ENCODE measurements at places on chromosomes 1 and 21.

- DNase-seq, result no peak
Observed at GRCh38 chr1:9691691-9692090, 40.2 kb downstream of the PIK3CD start.

GRCh38 chr1:194043984-194044755 lies 857.8 kb upstream of the B3GALT2 start:
- DNase-seq, result no peak

GRCh38 chr1:51032936-51033335 lies 62.9 kb downstream of the CDKN2C start:
- DNase-seq, result no peak

DNA sequence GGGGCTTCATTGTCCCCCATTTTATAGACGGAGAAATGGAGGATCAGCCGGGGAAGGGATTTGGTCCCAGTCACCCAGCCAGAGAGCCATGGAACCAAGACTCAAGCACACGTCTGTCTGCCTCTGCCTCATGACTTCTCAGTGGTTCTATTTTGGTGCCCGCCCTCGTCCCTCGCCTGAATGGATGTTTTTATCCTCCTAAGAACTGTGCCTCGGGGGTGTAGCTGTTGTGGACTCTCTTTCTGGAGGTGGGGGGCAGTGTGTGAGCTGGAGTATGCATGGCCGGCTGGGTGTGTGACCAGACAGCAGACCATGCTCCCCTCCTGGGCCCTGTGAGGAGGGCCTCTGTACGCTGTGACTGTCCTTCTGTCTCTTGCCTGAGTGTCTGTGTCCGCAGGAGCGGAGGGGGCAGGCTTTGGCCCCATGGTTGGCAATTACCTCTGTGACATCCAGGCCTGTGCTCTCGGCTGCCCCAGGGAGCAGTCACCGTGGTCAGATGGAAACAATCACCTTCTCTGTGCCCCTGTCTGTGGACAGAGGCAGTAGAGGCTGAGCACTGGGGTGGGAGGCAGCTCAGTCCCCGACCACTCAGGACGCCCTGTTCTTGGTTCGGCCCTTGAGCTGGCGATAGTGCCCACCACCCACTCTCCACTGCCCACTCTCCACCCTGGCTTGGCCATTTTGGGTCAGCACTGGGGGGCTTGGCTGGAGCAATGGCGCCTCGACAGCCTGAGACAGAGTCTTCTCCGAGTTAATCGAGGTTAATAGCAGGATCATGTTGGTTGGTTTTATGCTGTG lies 20.4 kb downstream of the WNT4 start:
- no peak for DNase-seq

- DNase-seq, result peak; percentile 83
Observed at GRCh38 chr1:235075777-235076308, 52.8 kb downstream of the TOMM20 start.

- DNase-seq, result peak; percentile 88
Observed at GRCh38 chr21:44846485-44847260, 26.8 kb downstream of the PTTG1IP start.

- no peak for DNase-seq
Observed at GRCh38 chr21:38923429-38923828, 117.7 kb downstream of the ETS2 start.

DNA sequence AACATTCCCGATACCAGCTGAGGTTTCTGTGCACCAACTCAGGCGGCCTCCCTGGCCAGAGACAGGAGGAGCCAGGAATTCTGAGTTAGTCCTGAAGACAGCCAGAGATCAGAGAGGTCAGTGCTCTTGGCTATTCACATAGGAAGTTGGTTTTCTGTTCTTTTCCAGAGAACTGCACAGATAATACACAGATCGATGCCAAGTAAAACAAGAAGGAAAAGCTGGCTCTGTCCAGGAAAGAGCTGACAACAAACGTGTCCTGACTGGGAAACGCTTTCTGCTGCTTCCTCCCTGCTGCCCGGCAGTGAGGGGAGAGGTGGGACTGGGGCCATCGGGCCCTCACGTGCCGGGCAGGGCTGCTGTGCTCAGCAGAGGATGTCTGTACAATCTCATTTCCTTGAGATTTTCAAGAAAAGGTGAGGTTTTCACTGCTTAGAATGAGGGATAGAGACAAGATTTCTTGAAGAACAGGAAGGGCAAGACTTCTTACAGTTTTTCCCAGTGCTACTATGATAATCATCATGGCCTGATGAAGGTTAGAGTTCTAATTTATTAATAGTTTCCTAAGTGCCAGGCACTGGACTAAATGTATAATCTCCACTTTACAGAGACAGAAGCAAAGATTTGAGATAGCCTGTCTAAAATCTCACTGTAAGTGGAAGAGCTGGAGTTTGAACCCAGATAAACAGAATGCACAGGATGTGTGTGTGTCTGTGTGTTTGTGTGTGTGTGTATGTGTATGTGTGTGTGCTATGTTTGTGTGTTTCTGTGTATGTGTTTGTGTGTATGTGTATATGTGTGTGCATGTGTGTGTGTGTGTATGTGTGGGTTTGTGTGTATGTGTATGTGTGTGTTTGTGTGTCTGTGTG lies 211.0 kb upstream of the RAB4A start:
- no peak for DNase-seq

DNA sequence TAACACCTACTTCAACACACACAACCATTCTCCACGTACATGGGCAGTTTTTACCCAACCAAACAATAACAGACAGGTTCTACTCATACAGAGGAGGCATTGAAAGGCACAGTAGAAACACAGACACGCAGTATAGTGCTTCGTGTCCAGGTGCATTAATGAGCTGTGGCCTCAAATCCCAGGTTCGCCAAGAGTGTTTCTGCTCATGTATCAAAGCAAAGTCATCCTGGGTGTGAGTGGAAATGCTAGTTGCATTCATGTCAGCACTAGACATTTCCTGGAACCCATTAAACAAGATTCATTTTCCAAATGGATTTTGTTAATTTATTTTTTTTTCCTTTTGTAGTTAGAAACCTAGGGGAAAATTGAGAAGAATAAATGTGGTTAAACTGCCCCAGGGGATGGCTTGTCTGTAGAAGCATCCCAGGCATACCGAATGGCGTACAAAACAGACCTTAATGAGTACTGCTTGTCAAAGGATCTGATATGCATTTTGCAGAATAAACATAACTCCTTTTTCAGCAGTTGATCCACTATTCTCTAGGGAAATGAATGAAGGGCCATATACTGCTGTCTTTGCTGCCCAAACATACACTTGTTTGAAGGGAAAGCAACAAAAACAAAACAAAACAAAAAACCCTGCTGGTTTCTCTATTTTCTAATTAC lies 298.6 kb upstream of the ST6GALNAC5 start:
- no peak for DNase-seq
